Airway epithelial cell (primary cell): ENCODE measurements at places on chromosomes 11 and 22. TPM values are rescaled to one million over a fixed set of nuclear protein-coding genes. Genes with fewer than 3 reads are reported as not detected.

Gene OVCH2
- total RNA-seq = 0.28 and 0.42 TPM in 2 replicates

Gene CAVIN3
- 187 and 202 TPM in 2 replicates for total RNA-seq

Gene CRACR2B
- total RNA-seq = 2.4 and 3.0 TPM in 2 replicates

Gene NPAS4
- not detected in 2 replicates for total RNA-seq

Gene CDKN1C
- total RNA-seq = 5.7 and 11.9 TPM in 2 replicates
